ENCODE measurements at places on chromosomes 12 and 14.

DNA sequence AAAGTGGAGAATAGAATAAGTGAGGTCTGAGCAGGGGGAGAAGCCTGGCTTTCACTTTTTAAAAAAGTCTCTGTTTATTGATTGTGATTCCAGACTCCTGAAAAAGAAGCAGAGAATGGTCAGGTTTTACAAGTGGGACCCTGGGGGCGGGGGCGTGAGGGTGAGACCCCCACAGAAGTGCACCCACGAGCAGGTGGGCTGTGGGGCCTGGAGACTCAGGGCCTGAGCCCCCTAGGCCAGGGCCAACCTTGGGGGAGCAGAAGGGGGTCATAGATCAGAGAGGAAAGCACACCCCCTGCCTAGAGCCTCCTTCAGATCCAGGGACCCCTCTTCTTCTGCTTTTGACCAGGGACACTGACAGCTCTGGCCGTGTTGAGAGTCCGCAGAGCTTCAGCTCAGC lies 180.3 kb downstream of the ADGRD1 start:
- DNase-seq, result no peak

- DNase-seq, result no peak
Measured at GRCh38 chr12:81365284-81365683, 287.4 kb downstream of the ACSS3 start.

DNA sequence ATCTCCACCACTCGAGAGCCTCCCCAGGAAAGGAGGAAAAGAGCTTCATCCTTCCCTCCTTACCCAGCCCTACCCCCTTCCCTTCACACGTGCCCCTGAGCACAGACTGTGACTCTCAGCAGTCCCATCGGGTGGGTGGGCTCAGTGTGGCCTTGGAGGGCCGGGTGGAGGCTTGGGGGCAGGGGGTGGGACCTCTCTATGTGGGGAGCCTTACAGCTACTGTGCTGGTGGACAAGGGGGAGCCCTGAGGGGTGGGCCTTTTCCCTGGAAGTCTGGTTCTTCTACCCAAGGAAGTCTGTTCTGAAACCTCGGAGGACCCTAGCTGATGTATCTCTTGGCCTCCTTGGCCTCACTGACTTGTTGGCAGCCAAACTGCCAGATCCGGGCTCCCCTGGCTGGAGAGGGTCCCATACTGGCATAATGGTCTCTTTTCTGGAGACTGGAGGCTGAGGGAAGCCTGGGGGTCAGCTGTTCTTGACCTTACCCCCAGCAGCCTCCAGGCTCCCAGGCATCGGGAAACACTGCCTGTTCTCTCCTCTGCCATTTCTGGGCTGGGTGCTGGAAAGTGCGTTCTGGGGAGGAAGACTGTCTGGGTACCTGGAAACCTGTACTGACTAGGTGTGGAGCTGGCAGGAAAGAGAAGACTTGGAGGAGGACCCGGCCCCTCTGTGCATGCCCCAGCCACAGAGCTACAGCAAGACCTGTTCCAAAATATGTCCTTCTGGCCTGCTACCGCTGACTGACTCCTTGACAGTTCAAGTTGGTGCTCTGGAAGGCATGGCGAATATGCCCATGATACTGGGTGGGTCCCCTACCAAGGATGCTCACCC lies 7.6 kb downstream of the VASH1 start:
- no peak for DNase-seq

- DNase-seq, result no peak
Measured at GRCh38 chr12:114850661-114851275, 166.8 kb upstream of the TBX3 start.

- no peak for DNase-seq
Measured at GRCh38 chr12:118503476-118503875, 127.1 kb downstream of the SUDS3 start.

GRCh38 chr12:57146961-57147944 lies at the start of gene LRP1-AS:
Gene LRP1-AS (minus strand): TSS chr12:57147619.
- DNase-seq, result peak; percentile 42

DNA sequence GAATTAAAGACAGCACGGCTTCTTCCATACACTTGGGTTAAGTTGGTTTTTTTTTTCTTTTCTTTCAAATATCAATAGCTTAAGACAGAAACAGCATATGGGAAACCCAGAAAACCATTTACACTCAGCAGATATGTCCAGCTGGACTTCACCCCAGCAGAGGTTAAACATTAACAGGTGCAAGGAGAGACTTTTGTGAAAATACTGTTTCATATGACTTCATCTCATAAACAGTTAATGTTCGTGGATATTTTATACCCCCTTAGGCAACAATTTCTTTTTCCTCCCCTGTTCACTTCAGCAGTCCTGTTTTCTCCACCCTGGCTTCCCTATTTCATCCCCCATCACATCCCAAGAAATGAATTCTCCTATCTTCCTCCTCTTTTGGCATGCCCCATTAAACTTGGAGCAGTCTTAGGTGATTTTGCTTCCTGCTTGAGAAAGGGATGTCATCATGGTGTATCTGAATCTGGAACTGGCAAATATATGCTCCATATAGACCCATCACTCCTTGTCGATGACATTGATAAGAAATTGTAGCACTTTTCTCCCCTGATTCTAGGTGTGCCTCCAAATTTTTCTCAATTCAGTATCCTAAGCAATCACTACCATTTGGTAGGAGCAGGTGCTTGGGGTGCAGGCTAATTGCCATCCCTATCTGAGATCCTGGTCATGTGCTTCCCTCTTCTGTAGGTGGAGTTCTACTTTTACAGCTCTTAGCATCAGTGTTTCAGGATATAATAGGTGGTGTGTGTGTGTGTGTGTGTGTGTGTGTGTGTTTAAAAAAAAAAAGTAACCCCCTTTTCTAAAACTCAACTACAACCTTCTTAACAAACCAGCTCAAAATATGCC lies 67.9 kb downstream of the BMP4 start:
- no peak for DNase-seq

DNA sequence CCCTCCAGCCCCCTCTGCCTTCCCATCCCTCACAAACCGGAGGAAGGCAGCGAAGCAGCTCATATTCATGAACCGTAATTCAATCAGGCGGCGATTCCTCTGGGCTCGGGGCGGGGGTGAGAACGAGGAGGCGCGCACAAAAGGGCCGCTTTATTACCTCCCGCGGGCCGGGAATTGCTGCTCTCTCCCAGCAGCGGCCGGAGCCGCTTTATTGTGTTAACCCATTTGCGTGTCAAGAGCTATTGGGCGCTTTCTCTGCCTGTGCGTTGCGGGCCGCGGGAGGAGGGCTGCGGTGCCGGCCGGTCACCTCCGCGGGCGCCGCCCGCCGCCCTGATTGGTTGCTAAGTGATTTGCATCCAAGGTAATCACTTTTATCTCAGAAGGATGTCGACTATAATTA lies 4.8 kb downstream of the FAM222A start:
- peak; percentile 47 for DNase-seq

DNA sequence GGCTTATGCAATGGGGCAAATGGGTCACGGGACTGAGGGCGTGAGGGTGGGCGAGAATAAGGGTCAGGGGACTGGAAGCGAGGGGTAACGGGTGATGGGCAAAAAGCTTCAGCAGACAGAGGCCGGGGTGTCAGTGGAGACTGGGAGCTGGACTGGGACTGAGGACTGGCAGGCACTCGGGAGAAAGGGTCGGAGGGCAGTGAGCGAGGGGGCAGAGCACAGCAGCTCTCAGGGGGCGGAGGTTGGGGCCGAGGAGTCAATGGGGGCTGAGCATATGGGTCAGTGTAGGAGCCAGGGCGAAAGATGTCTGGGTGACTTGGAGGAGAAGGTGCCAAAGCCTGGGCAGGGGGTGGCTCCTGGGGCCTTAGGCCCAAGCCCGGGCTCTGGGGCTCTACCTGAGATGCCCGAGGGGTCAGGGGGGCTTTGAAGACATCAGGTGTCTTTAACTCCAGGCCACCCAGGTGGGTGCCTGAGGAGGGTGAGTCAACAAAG lies 20.2 kb downstream of the KMT2D start:
- no peak for DNase-seq

GRCh38 chr14:22383515-22384166 lies 205.4 kb downstream of the DAD1 start:
- no peak for DNase-seq

DNA sequence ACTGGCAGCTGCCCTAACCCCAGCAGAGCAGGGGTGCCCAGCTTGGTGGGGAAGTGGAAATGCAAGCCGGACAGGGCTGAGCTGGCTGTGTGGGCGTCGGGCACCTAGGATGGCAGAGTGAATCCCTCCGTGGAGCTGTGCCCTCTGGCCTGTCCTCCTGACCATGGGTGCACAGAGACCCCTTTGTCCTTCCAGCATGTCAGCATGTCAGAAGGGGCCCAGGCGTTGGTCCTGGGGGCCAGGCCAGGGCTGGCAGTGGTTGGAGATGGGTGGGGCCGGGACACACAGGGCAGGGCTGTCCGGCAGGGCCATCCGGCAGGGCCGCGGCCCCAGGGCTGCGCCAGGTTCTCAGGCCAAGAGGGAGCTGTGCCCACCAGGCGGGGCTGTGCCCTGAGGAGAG lies 8.8 kb upstream of the TEX22 start:
- DNase-seq, result peak; percentile 72

DNA sequence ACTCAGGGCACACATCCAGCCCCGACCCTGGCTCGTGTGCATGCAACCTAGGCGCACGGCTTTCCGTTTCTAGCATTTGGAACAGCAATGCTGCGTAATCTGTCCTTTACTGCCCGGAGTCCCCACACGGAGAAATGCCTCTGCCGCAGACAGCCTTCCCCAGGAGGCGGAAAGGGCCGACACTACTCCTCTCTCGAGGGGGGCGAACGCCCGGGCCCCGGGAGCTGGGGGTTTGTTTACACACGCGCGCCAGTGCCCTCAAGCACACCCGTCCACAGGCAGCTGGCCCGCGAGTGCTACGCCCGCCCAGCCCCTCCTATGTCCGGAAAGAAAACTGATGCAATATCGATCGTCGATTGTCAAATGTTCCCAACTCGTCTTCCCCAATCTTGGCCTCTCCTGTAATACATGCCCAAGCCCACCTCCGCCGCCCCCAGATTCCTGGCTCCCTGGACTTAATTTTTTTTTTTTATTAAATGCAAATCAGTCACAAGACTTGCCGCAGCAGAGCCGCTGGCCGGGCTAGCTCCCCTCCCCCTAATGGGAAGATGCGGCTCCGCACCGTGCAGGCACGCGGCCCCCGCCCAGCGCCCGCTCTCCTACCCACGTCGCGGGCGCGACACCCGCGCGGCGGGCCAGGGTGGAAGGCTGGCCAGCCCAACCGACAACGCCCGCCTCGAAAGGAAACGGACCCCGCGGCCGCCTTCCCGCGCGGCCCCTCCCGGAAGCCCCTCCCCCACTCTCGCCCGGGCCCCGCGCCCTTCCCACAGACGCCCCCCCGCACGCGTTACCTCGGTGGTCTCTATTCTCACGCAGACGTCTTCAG lies 642 bp downstream of the SLC38A2 start:
- DNase-seq, result peak; percentile 88

- no peak for DNase-seq
Measured at GRCh38 chr14:95314609-95315008, 5.1 kb downstream of the CLMN start.

DNA sequence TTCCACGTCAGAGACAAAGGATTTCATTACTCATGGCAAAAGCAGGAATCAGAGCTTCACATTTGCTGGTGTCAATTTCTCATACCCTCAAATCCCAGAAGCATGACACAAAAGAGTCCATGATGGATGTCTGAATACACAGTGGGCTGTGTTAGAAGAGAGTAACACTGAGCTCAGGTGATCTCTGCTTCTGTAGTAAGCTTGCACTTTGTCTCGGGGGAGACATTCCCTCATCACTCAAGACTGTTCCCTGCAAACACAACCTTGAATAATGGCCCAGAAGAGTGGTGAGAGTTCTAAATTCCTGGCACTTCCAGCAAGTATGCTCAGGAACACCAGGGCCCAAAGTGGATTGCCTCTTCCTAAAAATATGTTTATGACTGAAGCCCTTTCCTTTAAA lies 1787.2 kb upstream of the SEL1L start:
- DNase-seq, result no peak

DNA sequence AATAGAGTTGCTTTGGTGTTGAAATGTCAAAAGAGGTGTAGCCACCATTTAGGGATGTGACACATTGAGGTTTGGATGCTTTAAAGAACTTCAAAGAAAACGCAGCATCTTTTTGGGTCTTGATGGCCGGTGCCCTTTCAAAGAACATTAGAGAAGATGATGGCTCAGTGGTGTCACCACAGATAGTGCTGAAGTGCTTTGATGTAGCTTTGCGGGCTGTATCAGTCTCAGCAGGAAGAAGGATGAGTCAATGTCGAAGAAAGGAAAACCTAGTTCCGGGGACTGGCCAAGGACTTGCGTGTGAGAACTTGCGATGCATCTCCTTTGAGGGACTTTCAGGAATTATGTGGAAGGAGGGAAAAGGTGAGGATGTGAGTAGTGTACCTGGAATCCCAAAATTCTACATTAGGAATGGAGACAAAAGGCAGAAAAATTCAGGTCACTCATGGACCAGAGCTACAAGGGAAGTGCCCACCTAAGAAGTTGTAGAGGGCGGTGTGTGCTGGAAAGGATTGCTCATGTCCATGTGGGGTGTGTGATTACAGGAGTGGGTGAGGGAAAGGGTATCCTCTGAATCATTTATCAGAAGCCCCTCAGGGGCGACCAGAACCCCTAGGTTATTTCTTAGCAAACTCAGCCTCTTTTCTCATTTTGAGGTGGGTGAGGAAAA lies 39.7 kb upstream of the GZMB start:
- DNase-seq, result no peak
